Sigmoid colon (tissue), 7 donors: ENCODE measurements at places on chromosomes 13 and 19. TPM values are rescaled to one million over a fixed set of nuclear protein-coding genes. Genes with fewer than 3 reads are reported as not detected.
A peak's percentile ranks its signal among the peaks of the same experiment; 100 is the strongest.

The ZNF439 gene
- total RNA-seq = 8.6 TPM

The PSG1 gene
- not detected for total RNA-seq

The OVOL3 gene
- total RNA-seq = not detected

The PPAN gene
- total RNA-seq = 26.5 TPM

The CCDC122 gene
- 1.2 TPM for total RNA-seq

The PLIN4 gene
- 41.3 TPM for total RNA-seq

The FFAR3 gene
- total RNA-seq = 1.9 TPM

The OR7C1 gene
- total RNA-seq = not detected

The BST2 gene
- 101 TPM for total RNA-seq

GRCh38 chr19:52191951-52192350, 2.1 kb downstream of the PPP2R1A start:
- DNase-seq = no peak

DNA sequence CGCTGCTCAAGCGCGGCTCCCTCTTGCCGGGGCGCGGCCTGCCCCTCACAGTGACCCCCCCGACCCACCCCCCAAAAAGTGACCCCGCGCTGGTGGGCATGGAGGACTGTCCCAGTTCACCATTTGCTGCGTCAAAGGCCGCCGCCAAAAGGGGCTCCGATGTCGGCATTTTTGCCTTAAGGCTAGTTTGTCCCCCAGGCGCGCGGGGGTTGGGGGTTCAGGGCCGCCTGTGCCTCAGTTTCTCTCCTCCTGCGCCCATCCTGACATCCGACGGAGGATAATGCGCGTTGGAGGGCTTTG, 17.1 kb downstream of the NFIX start:
- DNase-seq = no peak

GRCh38 chr13:73059460-73060250, 850 bp downstream of the KLF5 start:
- peak; percentile 68 for DNase-seq

- no peak for DNase-seq
These were observed 2.5 kb downstream of the KPNA3 start for GRCh38 chr13:49789968-49790367.

DNA sequence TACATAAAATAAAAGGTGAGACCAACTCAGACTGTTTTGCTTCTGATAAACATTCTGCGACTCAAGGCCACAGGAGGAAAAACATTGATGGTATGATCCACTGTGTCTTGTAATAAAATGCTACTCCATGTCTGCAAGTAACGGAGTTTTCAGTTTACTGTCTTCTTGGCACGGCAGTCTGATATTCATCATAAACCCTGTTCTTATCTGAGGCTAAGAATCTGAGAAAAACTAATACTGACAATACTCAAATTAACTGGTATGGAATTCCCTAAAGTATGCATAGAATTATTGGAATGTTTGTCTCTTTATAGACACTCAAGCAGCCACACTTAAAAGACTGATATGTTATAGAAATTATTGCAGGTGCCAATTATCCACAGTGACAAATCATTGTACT, 125.5 kb downstream of the TBC1D4 start:
- no peak for DNase-seq

- no peak for DNase-seq
These were observed 45.5 kb upstream of the NPAS1 start for GRCh38 chr19:46974181-46974580.

DNA sequence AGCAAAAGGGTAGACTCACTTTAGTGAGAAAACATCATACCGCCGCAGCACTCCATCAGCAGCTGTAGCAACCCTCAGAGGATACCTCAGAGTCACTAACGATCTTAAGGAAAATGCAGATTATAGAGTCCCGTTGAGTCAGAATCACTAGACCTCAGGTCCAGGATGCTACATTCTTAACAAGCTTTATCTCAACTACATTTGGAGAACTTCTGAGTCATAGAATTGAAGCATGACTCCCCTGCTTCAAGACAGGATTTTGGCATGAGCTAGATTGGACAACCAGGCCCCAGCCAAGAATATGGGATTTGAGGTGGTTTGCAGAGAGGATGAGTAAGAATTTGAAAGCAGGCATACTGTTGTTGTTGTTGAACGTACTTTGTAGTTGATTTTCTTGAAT, 118.9 kb upstream of the UBL3 start:
- DNase-seq = no peak

- no peak for DNase-seq
These were observed 14.8 kb upstream of the GPI start for GRCh38 chr19:34350161-34350561.

DNA sequence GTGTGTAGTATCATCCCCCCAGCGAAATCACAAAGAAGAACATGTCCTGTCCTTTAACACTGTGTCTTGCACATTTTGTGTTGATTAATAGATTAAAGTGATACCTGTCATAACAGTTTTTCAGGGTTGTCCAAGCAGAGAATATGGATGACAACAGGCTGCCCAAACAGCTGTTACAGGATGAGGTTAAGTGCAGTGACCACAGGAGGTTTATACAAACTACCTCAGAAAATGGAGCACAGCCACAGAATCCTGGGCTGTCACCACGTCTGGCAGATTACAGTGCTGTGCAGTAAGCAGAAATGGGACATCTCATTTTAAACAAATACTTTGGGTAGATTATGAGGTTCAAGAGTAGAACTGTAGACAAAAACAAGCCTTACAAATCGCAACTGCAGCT, 575.6 kb downstream of the DCT start:
- DNase-seq = peak; percentile 65

DNA sequence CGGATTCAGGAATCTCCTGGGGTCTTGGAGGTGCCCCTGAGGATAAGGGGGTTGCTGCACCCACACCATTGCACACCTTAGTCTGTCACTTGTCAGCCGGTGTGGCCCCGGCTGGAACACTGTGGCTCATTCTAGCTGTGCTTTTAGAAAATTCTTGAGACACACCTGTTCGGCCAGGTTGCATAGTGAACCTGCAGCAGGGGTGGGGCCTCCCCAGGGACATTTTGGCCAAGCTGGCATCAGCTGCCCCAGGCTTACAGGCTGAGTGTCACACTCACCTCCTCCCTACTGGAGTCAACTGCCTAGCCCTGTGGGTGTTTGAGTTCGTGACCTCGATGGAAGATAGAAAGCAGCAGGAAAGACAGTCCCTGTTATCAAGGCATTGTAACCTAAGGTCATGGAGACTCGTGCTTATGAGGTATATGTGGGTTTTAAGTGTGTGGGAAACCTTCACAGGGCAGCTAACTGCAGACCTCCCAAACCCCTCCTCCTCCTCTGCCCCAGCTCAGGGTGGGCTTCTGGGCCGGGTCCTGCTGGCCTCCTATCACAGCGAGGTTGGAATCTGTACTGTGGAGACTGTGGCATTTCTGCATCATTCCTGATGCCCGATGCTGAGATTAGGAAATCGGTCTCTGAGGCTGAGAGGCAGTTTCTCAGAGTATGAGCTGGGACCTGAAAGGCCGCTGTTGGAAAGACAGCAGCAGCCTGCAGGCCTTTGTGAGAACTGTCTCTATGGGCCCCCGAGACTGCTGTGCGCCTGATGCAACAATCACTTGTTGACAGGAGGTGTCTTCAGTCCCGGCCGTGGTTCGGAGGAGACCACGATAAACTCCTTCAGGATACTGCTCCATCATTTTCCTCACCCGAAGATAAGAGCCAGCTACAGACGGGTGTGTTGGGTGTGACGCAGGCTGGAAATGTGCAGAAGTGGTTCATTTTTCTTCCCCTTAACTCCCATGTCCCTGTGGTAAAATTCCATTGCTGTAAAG, 72.2 kb downstream of the ATP11A start:
- no peak for DNase-seq

- no peak for DNase-seq
These were observed 34.5 kb downstream of the SPRY2 start for GRCh38 chr13:80306337-80306972.

DNA sequence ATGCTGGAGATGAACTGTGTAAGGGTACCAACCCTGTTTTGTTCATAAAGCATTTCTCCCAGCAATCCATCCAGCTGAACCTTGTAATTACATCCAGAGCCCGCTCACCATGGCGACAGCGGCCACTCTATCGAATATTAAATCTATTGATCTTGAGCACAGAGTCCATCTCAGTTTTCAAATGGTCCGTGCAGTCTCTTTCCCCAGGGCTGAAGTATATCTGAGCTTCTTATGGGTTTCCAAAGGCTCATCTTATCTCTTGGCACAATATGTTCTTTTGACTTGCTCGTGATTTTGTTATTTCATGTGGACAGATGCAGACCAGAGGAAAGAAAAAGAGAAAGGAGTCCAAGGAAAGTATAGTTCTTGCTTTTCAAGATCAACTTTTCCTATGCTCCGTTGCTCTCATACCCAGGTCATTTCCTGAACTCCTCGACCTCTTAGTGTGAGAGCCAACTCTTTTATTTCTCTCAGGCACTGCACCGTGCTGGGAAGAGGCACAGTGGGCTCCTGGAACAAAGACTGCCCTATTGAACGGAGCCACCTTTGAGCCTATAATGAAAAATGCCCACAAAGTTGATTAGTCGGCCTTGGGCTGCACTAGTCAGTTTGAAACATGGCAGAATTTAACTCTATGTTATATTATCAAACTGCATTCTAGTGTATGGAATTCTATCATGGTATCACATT, 66.7 kb downstream of the RFC3 start:
- DNase-seq = no peak

DNA sequence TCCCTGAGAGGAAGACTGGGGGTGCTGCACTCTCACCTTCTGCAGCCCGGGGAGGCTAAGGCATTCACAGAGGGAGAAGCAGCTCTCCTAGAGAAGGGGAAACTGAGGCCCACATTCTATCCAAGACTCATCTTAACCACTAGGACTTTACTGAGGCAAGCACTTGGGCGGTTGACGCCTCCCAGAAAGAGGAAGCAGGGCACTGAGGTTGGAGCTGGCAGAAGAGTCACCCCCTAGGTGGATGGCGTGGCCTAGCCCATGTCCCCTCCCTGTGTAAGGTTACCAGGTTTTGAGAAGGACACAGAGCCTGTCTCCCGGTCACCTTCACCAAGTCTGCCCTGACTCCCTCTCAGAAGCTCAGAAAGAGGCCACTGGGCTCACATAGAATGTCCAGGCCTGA, 2.7 kb downstream of the S1PR2 start:
- DNase-seq = no peak

DNA sequence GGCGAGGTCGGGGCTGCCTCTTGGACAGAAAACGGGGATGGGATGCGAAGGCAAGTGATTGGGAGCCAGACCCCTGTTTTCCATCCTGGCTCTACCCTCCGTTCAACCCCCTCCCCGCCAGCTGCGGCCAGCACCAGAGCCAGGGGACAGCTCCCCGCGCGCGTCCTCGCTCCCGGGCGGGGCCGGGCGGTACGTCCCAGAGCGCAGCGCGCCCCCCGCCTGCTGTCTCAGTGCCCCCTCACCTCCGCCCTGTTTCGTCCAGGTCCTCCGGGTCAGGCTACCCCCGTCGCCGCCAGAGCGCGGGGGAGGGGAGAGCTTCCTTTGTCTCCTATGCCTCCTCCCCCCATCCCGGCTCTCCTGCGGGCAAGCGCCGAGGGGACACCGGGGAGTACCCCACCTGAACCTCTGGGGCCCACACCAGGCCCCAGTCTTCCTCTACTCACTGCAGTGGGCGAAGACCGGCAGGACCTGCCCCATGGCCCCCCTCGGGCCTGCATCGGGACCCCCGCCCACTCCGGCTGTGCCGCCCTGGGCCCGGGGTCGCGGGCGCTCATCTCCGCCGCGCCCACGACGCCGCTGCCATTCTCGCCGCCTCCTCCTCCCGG, 396 bp downstream of the RTN2 start:
- DNase-seq = no peak

GRCh38 chr19:34269968-34270621, 15.7 kb downstream of the GARRE1 start:
- DNase-seq = peak; percentile 68

- DNase-seq = no peak
These were observed 51.6 kb upstream of the MIR17HG start for GRCh38 chr13:91295712-91296410.

DNA sequence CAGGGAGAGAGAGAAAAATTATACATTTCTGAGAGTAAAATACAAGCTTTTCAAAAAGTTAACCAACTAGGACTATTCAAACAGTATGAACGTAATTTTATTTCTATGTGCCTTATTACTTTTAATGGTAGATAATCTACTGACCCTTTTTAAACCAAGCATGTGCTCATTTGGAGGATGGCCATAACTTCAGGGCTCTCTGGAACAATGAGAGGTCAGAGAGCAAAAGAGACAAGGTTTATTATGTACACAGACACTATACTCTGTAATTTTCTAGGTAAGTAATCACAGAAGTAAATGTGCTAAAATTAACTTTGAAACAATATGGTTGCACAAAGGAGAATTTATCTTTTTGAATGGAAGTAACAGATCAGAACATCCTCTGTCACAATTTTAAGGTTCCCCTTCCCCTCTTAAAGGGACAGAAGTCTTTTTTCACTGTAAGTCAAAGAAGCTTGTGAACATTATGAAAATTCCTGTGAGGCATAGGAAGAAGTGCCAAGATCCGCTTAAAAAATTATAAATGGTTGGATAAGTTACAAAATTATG, 1.0 kb downstream of the POSTN start:
- DNase-seq = no peak

- no peak for DNase-seq
These were observed 897 bp downstream of the C19orf33 start for GRCh38 chr19:38304866-38305429.

DNA sequence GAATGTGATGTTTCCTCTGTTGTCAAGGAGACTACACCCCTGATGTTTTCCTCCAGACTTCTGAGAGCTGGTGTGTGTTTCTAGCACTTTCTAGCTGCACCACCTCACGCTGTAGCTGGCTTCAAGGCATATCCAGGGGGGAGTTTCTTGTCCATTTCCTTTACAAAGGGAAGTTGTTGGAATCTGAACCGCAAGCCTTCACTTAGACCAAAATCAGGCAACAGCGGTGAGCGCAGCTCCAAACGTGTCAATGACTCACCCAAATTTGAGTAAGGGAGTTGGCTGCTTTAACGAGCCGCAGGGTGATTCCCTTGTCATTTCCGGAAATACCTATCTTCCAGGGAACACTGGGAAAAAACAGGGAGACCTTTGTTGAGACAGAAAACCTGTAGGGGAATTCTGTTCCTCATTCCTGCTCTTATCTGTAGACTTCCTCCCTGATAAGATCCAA, 2.5 kb downstream of the LDLR start:
- DNase-seq = peak; percentile 89

DNA sequence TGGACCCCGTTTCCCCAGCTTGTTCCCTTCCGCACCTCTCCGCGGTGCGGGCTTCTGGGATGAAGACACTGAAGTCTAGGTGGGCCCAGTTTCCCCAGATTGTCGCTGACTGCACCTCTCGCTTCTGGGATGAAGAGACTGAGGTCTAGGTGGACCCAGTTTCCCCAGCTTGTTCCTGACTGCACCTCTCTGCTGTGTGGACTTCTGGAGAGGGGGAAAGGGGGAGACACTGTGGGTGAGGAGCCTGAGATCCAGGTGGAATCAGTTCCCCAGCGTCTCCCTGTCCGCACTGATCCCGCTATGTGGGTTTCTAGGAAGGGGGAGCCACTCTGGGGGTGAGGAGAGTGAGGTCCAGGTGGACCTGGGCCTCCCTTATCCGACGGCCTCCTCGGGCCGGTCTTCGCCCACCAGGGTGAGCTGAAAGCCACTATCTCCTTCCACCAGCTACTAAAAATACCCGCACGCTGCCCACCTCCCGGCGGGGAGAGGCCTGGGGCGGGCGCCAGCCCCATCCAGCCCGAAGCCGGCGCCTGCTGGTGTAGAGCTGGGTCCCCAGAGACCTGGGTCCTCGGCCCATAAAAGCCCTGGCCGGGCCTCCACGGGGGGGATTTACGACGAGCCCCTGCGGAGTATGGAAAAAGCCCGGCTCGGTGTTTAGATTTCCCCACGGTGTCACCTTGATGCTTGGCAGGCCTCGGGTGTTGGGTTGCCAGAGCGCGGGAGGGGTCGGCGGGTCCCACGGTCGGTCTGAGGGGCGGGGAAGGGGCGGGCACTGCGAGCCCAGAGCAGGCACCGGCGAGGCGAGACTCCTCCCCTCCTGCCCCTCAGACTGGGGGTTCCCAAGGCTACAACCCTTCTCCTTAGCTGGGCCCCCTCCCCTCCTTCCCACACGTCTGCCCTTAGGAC, 10.6 kb downstream of the FUT6 start:
- peak; percentile 93 for DNase-seq
